ENCODE measurements at places on chromosomes 6 and 20.
A peak's percentile ranks its signal among the peaks of the same experiment; 100 is the strongest.

- no peak for DNase-seq
These were observed 35.8 kb upstream of the SIRPG start for GRCh38 chr20:1693427-1693826.

GRCh38 chr6:90199900-90200299, 96.7 kb downstream of the BACH2 start:
- DNase-seq = no peak

GRCh38 chr6:11961923-11962322, 50.2 kb upstream of the HIVEP1 start:
- no peak for DNase-seq

- no peak for DNase-seq
These were observed 157.8 kb downstream of the RCAN2 start for GRCh38 chr6:46333481-46333880.

DNA sequence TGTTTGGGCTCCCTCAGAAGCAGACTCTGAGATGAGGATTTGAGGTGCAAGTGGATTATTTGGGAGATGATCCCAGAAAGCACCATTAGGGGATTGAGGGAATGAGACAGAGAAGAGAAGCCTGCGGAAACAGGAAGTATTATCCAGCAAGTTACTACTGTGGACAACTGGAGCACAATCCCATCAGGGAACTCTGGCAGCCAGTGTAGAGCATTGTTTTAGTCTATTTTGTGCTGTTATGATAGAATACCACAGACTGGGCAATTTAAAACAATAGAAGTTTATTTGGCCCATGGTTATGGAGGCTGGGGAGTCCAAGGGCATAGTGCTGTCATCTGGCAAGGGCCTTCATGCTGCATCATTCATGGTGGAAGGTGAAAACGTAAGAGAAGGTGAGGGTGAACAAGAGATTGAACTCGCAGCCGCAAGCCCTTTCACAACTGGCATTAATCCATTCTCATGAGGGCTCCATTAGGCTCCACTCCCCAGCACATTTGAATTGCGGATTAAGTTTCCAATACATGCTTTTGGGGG, 43.5 kb upstream of the SLC9A8 start:
- no peak for DNase-seq

GRCh38 chr20:51385646-51386530, 156.6 kb downstream of the NFATC2 start:
- DNase-seq = no peak

DNA sequence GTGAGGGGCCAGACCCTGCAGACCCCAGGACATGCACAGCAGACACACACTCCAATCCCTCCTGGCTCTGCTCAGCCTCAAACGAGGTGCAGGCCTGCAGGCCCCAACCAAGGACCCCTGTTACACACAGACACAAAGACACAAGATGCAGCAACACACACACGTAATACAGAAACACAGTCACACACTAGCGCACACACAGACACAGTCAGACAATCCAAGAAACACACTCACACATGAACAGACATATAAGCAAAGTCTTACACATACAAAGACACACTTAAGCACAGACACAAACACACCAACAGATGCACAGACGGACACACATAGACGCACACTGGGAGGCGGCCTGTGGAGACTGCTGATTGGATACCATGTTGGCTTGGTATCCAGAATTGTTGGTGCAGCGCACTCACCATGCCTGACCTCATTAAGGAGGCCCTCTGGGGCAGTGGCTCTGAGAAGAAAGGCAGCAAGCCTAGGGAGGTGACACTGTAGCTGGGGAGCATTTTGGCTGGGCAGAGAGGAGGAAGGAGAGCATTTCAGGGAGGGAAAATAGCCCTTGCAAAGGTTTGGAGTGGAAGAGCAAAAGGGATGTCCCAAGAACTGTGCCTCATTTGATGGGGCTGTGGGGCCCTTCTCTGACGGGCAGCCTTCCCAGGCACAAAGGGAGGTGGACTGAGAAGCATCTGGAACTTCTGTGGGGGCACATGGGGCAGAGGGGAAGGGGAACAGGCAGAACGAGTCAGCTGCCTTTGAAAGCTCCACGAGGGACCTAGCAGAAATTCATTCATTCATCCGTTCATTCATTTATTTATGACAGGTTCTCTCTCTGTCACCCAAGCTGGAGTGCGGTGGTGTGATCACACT, 1.4 kb upstream of the HSPA12B start:
- DNase-seq = no peak

DNA sequence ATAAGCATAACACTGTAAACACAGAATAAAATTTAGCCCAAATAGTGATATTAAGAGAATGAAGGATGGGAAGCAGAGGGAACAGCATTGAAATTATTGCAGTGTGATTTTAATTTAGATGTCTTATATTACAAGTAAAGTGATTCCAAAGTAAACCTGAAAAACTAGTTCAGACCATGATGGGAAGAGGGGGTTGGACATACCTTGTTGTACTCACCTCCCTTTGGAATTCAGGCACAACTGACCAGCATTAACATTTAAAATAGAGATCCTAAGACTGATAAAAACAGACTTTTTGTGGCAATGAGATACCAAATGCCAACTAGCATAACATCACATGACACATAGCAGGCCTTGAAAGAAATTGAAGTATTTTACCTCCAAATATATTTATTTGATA, 262.6 kb upstream of the PRND start:
- no peak for DNase-seq

- no peak for DNase-seq
These were observed 414.3 kb downstream of the TFAP2A start for GRCh38 chr6:10000551-10000950.

GRCh38 chr6:16911088-16911487, 149.8 kb upstream of the ATXN1 start:
- no peak for DNase-seq

DNA sequence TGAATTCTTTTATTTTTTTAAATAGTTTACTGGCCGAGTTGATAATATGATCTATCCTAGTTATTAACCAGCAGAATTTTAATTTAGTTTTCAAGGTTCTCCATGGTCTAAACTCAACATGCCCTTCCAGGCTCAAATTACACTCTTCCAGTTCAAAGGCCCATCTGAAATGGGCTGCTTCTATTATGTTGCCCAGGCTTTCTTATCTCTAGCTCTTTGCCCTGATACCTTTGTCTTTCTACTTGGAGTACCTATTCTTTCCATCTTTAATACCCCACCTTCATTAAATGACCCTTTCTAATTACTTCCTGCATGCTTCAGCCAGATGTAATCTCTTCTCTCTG, 541.2 kb upstream of the FLRT3 start:
- DNase-seq = no peak

- DNase-seq = no peak
These were observed 21.7 kb downstream of the CST9L start for GRCh38 chr20:23546435-23547144.

GRCh38 chr6:133880896-133881295, 8.0 kb upstream of the TCF21 start:
- DNase-seq = no peak

DNA sequence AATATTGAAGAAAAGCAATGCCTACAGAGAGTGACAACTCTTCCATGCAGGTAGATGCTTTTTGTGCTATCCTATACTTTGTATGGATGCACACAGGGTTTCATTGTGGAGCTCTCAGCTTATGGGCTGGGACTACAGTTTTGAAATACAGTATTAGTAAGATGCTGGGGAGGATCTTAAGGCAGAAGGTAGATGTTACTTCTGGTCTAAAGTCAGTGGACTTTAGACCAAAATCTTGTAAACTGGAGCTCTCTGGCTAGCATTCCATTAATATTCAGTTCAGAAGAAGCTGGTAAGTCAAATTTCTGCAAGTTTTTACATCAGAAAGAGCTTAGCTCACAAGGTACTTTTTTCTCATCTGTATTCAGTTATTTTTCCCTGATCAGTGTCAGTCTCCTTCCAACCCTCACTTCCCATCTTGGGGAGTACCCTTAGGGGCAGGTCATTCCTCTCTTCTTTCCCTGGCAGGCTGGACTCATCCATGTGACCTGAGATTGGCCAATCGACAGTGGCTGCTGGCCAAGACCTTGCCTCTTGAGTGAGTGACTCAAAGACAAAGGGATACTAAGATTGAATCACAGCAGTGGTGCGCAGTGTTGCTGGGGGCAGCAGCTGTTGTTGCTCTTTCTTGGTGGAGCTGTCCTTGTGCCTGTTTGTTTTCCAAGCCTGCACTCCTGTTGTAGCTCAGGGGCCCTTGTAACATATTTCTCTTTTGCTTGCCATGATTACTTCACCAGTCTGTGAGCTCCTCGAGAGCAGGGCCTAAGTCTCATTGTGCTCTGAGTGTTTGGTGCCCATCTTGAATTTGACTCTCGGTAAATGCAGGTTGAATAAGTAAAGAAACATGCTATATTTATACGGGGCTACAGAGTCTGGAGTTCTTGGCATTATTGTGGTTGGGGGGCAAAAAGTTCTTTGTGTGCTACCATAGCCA, 2.8 kb upstream of the PHF20 start:
- peak; percentile 65 for DNase-seq

- no peak for DNase-seq
These were observed 30.2 kb downstream of the SYTL3 start for GRCh38 chr6:158680015-158680414.

DNA sequence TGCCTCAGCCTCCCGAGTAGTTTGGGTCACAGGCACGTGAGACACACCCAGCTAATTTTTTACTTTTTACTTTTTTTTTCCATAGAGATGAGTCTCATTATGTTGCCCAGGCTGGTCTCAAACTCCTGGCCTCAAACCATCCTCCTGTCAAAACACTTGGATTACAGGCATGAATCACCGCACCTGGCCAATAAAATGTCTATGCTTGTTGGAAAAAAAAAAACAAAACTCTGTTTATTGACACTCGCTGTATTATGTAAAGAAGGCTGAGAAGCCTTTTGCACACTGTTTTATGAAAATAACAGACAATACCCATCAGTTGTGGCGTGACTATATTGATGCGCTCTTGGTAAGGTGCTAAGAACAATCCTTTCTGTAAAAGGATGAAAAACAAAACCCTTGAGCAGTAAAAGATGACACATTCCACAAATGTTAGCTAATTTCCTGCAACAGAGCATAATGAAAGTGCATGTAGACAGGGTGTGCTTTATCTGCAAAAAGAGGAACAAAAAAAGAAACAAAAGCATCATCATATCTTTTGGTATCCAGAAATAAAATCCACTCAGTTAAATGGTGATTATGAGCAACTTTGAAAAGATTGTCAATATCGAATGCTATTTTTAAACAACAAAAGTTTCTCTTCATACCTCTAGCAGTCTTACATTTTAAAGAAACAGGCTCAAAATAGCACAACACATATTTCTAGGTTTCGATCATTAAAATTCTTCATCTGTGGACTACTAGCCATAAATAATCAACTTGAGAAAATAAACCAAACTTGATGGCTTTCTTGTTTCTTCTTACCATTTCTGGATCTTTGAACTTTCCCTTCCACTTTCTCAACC, 108.3 kb upstream of the PHACTR1 start:
- no peak for DNase-seq

- no peak for DNase-seq
These were observed 77.9 kb upstream of the PAK5 start for GRCh38 chr20:9916761-9917160.

DNA sequence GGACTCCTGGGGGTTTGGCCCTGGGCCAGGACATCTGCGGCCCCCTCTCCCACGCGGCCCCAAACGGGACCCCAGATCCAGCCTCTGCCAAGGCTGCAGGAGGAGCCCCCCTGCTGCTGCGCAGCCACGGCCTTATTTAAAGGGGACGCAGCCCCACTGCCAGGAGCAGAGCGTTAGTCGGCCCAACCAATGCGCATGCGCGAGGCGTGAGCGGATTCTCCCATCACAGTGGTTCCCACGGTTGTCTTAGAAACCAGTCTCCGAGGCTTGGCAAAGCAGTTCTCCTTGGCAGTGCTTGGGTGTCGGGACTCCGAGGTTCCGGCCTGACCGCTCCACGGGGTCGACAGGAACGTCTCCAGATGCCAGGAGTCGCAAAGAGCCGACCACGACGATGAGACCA, 288.3 kb upstream of the ZNF337 start:
- no peak for DNase-seq

DNA sequence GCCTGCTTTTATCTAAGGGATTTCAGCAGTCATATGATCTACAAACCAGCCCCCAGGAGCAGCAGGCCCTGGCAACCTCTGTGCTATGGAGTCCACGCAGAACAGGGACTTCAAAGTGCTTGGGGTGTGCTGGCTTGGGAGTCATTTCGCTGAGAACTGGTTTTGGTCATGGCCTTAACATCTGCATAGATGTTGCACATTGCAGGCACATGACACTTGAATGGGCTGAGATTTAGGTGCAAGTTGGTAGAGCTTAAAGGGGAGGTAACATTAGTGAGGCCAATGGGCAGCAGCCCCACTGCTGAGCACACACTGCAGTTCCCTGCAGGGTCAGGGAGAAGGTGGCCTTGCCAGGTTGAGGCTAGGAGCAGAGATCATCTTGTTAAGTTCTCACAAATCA, 43.6 kb downstream of the RREB1 start:
- DNase-seq = no peak

DNA sequence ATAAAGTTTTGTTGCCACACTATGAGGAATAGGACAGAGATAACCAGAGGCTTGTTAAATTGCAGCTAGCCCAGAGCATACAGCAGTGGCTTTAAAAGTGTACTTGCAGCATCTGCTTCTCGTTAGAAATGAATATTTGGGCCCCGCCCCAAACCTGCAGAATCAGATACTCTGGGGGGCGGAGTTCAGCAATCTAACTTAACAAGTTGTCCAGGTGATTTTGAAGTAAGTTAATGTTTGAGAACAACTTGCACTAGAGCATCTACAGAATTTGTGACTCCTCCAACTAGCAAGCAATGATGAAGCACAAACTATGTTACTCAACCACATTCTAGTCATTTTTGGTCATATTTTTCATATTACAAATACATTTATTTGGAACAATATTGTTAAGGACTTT, 10.6 kb upstream of the SUPT3H start:
- no peak for DNase-seq
